Right lung (tissue), 10 donors: ENCODE measurements at places on chromosomes 7 and 10.

DNA sequence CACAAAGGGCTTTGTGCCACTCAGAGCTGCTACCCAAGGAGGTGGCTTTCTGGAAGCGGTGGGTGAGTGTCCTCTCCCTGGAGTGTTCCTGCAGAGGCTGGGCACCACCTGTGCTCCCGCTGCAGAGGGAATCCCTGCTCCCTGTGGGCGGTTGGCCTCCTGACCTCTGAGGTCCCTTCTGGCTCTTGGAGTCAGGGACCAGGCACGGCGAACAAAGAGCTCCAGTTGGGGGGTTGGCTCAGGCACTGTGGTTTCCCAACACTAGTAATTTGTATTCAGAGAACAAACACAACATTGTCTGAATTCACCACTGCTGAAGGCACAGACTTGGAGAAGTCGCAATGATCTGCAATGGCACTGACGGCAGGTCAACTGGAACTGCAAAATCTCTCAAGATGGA is 328.9 kb downstream of the PRPF18 start:
- no peak for DNase-seq

GRCh38 chr7:35007768-35008167 is 29.5 kb downstream of the DPY19L1 start:
- DNase-seq: no peak

- DNase-seq: no peak
Observed at GRCh38 chr7:30474893-30475292, 3.7 kb downstream of the NOD1 start.

GRCh38 chr10:115046686-115047236 is 46.4 kb upstream of the ATRNL1 start:
- DNase-seq: no peak

DNA sequence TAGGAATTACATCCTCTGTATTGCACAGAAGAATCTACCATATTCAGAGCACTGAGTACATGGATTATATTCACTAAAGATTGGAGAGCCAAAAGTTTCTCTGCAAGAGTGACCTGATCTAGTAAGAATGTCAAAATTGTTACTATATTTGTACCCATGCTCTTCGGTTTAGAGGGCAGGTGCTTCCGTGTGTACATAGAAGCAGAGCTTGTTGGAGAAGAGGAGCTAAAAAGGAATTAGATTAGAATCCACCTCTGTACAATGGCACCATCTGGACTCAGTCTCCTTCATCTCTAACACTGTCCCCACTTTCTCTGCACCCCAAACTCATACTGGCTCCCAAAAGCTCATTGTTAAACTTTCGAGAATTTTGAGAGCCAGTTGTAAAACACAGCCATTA is 8.3 kb downstream of the CALD1 start:
- no peak for DNase-seq

DNA sequence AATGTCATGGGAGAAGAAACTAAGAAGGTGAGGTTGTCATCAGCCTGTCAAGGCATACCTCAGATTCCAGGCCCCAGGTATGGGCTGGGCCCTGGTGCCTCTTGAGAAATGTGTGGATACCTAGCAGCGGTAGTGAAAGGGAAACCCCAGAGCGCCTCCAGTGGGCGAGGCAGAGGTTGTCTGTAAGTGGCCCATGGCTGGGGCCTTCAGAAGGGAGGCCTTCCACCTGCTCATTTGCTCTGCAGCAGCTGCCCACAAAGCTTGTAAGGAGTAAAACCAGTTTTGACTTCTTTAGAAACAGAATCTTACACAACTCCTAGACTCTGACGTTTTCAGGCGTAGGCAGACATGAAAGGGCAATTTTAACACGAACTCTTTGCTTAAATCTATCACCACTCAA is 509.9 kb downstream of the PARD3 start:
- DNase-seq: peak; percentile 59

- DNase-seq: no peak
Observed at GRCh38 chr7:14639329-14639728, 263.2 kb downstream of the DGKB start.

DNA sequence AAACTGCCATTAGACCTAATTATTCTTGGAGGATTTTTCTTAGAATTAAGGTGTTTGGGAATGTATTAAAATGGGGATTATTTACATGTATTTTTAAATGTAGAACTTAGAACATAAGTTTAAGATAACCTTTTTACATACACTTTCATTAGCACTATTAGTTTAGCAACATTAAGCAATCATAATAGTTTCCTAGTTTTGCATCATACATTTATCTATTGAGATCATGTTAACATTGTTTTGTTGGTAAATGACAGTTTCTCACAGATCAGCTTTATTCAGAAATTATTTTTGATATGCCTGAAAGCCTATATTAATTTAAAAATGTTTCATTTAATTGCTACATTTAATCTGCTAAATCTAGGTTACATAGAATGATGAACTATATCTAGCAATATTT is 189.7 kb upstream of the PPP1R3A start:
- DNase-seq: no peak

- no peak for DNase-seq
Observed at GRCh38 chr10:123009105-123009820, 457 bp downstream of the ACADSB start.

GRCh38 chr10:92742331-92743228 is 52.8 kb downstream of the HHEX start:
- DNase-seq: no peak

- DNase-seq: peak; percentile 80
Observed at GRCh38 chr10:88064608-88065382, 201.4 kb downstream of the PTEN start.

DNA sequence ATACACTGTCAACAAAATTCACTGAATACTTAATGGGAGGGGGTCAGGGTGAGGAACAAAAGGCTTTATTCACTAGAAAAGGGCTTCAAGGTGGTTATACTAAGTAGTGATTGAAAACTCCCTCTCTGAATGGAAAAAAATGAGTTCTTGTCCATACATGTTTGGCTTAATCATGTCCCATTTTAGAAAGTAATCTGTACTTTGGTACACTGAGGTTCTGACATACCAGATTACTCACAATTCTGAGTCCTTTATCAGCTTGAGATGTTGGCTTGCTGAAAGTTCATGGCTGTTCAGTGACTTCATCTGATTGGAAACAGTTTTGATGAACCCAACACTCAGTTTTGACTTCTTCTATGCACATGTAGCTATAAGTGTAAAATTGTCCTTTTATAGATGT is 12.8 kb upstream of the NOBOX start:
- no peak for DNase-seq

DNA sequence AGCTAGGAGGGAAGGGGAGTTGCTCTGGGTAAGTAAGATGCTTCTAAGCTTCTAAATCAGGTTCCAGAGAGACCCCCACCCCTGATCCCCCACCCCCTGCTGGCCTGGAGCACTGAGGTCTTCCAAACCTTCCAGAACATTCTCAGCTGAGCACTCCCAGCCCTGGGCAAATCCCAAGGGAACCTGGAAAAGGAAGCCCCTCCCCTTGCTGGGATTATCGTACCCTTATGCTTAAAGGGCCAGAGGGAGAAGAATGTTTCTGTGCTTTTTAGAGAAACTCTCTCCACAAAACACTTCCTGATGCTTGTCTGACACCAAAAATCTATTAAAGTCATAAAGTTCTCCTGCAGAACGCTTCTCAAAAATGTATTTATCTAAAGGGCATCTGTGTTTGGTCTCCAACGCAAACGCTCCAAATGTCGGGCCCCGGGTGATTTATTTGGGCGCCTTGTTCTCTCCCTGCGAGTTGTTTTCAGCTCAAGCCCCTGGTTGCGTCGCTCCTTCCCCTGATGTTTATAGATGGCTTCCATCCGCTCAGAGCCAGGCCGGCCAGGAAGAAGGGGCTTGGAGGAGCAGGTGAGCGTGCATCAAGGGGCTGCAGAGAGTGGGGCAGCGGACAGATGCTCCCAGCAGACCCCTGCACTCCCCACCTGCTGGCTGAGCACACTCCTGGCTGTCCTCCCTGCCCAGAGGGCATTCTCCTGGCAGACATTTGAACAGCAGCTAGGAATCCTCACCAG is 8.2 kb upstream of the RET start:
- no peak for DNase-seq

GRCh38 chr7:151437866-151438516 is 1.9 kb downstream of the CRYGN start:
- no peak for DNase-seq

DNA sequence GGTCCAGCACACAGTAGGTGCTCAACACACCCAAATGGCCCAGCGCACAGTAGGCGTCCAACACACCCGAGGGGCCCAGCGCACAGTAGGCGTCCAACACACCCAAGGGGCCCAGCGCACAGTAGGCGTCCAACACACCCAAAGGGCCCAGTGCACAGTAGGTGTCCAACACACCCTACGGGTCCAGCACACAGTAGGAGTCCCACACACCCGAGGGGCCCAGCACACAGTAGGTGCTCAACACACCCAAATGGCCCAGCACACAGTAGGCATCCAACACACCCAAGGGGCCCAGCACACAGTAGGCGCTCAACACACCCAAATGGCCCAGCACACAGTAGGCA is 80.8 kb downstream of the FOXL3 start:
- DNase-seq: no peak

DNA sequence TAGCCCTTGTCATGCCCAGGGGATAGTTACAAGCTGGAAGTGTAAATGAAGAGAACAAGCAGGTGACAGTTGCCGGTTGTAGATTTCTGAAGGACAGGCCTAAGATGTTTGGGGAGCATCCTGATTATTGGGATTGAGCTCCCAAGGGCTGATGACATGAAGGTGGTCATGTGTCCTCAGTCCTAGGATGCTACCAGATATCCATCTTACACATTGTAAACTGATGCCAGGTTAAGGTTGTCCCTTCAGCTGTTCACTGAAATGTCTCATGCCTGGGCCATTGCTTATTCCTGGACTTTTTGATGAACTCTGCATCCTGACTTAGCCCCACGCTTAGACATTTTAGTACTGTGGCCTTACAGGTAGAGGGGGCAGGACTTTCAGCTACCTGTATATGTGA is 1.3 kb downstream of the ZMIZ2 start:
- DNase-seq: no peak
